ENCODE measurements at places on chromosomes 2 and 18.

- DNase-seq, result no peak
Measured at GRCh38 chr18:731185-731584, 18.8 kb upstream of the ENOSF1 start.

- DNase-seq, result no peak
Measured at GRCh38 chr2:206001912-206002311, 84.1 kb downstream of the INO80D start.

- no peak for DNase-seq
Measured at GRCh38 chr18:63445037-63445436, 22.8 kb upstream of the VPS4B start.

- DNase-seq, result no peak
Measured at GRCh38 chr2:15546297-15547098, 14.6 kb downstream of the NBAS start.

GRCh38 chr2:231290321-231291015 lies 92.0 kb downstream of the ARMC9 start:
- DNase-seq, result no peak

DNA sequence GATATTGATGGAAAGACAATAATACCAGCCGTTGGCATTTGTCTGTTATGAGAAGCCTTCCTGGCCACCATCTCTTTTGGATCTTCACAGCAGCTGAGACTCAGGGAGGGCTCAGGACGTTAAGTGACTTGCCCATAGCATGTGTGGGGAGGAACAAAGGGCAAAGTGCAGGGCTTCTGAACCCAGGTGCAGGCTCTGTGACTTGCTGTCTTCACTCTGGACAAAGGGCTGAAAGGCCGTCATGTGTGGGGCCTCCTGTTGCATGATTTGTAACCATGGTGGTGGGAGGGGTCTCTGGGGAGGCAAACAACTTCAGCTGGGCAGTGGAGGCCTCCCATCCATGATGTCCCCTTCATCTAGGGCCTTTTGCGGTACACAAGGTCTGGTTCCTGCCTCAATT lies 65.5 kb upstream of the SIX2 start:
- no peak for DNase-seq

GRCh38 chr2:134290358-134290757 lies 36.5 kb downstream of the MGAT5 start:
- DNase-seq, result no peak

Measured in GM12891 (cell line).